NCI-H2227 treated with DMSO at 0.1 percent for 48 hours (cell line): ENCODE measurements at places on chromosomes 7 and 10.

GRCh38 chr7:108589199-108589598 lies 19.5 kb downstream of the DNAJB9 start:
- DNase-seq: no peak

DNA sequence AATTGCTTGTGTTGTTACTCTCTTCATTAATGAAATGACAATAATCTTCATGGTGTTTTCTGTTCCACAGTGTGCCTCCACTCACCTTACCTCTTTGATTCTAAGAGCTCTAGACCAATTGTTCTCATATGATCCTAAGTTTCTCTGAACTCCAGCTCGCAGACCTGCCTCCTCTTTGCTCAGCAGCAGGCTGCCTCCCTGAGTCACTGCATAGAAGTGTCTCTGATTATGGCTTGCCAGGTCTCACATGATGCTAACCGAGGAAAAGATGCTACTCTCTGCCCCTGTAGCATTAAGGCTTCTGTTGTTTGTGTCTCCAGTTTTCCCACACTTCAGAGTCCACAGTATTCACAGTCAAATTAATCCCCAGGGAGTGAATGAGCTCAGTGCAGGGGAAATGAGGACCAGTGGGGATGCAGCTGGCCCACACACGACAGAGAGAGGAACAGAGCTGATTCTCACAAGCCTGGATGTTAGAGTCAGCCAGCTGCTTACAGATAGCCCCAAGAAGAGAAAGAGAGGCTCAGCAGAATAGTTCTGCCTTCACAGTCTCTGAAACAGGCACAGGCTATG lies 145.9 kb upstream of the EGR2 start:
- no peak for DNase-seq

- no peak for DNase-seq
Measured at GRCh38 chr10:59096631-59097030, 79.8 kb upstream of the PHYHIPL start.

GRCh38 chr10:45376371-45376801 lies 2.4 kb downstream of the ALOX5 start:
- no peak for DNase-seq
